ENCODE measurements at places on chromosomes 6 and 20.

- DNase-seq, result no peak
These were observed 36.3 kb upstream of the DDR1 start for GRCh38 chr6:30847971-30848436.

GRCh38 chr6:79353226-79353625 is 118.7 kb upstream of the HMGN3 start:
- DNase-seq, result no peak

DNA sequence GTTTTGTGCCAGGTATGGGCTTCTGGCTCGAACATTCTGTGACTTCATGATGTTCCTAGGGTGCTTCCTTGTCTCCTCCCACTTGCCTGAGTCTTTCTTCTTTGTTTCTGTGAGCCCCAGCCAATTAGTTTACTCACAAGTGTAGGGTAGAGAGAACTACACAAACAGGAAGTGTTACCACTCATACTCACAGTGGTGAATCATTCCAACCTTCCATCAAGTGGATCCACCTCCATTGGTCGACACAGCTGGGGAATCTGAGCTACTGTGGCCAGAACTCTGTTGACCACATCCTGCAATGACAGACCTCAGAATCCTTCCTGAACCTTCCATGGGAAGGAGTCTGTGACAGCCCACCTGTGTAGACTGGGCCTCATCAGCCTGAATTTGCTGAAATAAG is 76.8 kb downstream of the UNC5CL start:
- no peak for DNase-seq

- no peak for DNase-seq
These were observed 34.4 kb upstream of the CDH22 start for GRCh38 chr20:46342451-46343347.

DNA sequence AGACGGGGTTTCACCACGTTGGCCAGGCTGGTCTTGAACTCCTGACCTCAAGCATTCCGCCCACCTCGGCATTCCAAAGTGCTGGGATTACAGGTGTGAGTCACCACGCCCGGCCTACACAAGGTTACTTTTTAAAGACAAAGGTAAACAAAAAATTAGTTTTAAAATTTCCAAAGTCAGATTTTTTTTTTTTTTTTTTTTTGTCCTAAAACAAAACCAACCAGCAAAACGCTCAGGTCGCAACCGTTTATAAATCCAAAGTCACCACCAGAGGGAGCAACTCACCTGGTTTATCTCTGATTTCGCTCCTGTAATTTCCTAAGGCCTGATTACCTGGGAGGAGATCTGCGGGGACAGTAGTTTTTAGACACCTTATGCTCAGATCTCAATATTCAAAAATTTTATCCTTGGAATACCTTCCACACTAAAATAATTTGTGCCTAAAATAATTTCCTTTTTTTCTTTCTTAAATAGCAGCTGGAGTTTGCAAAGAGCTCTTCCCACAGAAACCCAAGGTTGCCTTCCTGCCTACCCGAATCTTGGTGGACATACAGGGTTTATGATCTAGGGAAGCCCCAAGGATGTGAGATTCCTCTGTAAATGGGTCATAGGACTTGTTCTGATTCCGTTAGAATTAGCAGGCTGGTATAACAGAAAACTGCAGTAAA is 19.8 kb upstream of the TREM1 start:
- no peak for DNase-seq

All from NCI-H1930 (cell line).